Tongue (tissue), 3 donors: ENCODE measurements at places on chromosomes 12 and 14.

GRCh38 chr12:7716381-7716780 lies 5.1 kb downstream of the DPPA3 start:
- DNase-seq: no peak

- DNase-seq: peak; percentile 67
Observed at GRCh38 chr12:12398026-12398859, 41.4 kb downstream of the BORCS5 start.

- DNase-seq: peak; percentile 88
Observed at GRCh38 chr14:95098984-95099599, 58.2 kb downstream of the DICER1 start.

GRCh38 chr12:49872781-49873181 lies 29.9 kb upstream of the BCDIN3D start:
- DNase-seq: no peak

DNA sequence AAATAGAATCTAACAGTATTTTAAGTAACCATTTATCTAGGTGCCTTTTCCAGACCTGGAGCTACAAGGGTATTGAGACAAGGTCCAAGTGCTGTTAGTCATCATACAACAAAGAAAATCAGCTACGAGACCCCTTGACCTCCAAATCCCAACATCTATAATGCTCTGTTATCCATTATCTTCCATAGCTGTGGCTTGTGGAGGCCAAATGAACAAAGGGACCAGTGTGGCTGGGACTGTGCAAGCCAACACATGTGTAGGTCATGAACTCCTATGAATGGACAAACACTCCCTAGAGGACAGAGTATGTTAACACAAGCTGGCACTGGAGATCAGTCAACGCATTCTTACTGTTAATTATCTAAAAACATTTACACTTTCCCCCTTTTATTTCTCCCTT lies 374.5 kb downstream of the EMP1 start:
- no peak for DNase-seq

DNA sequence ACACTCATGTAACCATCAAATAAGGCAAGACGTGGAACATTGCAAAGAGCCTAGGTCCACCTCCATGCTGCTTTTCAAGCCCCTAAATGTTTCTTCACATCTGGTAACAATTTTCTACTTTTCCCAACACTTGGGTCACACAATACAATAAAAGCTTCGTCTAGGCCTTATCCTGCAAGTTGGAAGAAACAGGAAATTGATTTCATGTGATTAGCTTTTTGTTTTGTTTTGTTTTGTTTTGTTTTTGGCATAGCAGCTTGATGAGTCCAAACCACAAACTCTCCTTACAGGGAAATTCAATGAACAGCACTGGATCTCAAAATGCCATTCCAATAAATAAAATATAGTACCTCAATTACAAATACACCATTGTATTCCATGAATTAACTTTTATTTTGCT lies 19.3 kb downstream of the TAS2R50 start:
- peak; percentile 13 for DNase-seq

DNA sequence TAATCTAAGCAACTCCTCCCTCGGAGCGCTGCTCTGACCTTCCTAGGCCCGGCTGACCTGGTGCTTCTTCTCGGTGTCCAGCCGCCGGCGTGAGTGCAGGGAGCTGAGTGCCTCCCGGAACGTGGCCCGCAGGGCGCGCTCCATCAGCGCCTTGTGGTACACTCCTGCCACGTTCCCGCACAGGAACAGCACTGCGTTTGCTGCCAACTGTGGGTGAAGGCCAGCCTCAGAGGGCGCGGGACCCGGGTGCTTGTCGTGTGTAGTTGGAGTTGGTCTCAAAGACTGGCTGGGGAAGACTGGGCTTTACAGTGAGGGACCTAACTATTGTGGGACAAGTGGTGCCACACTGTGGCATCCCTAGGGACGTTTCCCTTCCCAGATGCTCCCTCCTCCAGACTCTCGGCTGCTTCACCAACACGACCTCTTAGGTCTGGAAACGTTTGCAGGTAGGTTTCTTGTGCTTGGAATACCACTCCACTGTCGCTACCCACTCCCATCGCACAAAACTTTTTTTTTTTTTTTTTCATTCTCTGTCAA lies 3.1 kb downstream of the ADCY4 start:
- DNase-seq: no peak

GRCh38 chr14:56995010-56995409 lies 184.7 kb upstream of the OTX2 start:
- DNase-seq: no peak

DNA sequence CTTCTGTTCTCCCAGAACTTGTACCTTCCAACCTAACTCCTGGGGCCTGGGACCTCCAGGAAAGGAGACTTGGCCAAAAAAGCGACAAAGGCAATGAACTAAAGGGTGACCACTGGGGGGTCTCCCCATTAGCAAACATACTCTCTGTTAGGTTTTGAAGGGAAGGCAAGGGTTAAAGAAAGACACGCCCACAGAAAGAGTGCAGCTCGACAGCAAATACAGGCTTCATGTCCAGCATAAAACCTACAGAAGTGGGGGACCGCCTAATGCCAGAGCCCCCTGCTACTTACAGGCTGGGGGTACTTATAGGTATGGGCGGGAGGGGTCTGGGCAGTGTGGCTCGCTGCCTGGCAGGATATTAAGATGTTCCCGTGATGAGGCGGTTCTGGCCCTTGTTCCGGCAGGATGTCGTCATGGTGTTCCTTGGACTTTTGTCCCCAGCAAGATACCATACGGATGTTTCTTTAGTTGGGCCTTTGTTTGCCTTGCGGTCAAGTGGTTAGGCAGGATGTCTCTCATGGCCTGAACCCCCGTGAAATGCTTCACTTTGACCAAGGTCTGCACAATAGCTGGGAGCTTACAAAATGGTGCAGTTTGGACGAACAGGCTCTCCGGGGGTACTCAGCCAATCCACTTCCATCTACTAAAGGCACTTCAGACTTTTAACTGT lies 53.4 kb downstream of the PRMT8 start:
- no peak for DNase-seq

- DNase-seq: peak; percentile 40
Observed at GRCh38 chr14:45610318-45610717, 357.3 kb upstream of the MIS18BP1 start.

GRCh38 chr14:76456200-76456599 lies 80.3 kb downstream of the ESRRB start:
- DNase-seq: peak; percentile 54

DNA sequence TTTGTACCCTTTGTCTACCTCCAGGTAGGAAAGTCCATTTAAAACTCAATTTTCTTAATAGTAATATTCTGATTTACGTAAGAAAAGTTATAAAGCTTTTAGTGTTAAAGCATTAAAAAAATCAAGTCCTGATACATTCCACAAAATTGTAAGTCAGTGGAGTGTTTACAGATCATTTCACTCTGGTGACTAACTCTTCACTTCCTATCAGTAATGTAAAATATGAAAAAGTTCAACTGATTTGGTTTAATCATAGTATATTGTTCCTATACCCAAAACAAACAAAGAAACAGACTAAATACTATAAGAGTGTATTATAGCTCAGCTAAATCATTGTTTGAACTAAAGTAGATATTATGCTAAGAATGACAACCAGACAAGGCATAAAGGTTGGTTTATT lies 85.9 kb downstream of the VEZT start:
- no peak for DNase-seq

- DNase-seq: peak; percentile 73
Observed at GRCh38 chr12:130476451-130477135, 138.9 kb downstream of the PIWIL1 start.

DNA sequence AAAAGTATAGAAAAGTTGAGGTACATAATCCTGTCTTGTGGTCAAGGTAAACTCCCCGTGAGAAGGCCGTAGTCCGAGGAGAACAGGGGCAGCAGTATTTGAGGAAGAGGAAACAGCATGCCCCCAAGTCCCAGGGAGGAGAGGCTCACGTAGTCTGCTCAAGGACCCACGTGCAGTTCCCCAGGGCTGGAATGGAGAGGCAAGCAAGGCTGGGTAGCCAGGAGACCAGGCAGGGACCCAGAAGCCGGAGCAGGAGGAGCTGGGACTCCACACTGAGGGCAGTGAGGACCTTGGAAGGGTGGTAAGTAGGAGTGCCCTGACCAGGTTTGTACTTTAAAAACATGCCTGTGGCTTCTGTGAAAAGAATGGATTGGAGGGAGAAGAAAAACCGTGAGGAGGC lies 100.0 kb downstream of the EGLN3 start:
- DNase-seq: no peak

DNA sequence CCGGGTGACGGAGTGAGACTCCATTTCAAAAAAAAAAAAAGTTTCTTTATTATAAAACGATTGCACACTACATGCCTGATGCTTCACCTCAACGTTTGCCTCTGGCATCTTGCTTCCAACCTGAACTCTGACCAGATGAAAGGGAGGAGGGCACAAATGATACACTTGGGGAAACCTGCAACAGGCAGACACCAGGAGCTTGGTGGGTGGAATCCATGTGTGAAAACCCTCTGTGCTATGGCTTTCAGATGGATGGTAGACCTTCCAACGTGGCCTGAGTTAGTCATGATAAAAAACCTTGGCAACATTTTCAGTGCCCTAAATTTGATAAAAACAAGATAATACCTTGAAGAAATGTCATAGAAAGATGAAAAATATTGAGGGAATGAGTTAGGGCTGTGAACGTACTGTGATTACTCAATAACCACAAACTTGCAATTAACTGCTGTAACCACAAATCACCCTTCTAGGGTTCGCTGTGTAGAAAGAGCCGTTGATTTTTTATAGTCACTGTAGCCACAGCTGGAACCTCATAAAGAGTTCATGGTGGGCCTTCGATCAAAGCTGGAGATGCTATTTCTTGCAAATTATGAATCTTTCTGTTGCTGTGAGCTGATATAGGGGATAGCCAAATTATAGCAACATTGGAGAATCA lies 26.1 kb upstream of the GZMB start:
- DNase-seq: no peak

GRCh38 chr12:121805171-121806008 lies 1.6 kb downstream of the SETD1B start:
- peak; percentile 55 for DNase-seq

GRCh38 chr12:5827591-5827990 lies 117.5 kb downstream of the ANO2 start:
- no peak for DNase-seq

DNA sequence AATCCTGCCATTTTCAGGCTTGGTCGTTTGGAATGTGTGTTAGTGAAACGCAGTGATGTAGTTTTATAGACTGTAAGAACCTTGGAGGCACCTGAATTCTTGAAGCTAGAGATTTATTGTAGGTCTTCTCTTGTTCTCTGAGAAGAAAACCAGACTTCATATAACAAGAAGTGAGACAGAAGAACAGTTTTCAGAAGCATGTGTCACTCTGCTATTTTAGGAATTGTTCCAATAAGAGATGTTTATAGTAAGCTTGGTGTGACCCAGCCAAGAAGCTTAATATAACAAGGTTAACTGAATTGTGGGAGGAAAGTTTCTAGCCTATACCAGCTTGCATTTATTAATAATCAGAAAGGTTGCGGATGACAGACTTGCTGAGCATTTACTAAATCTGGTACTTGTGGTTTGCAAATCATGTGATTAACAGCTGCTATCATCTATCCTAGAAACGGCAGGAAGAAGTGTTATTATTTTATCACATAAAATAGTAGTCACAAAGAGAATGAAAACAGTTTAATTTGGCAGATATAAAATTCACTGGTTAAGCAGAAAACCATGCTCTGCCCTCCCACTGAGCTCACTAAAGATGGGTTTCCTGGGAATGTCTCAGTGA lies 49.2 kb upstream of the BCAT1 start:
- peak; percentile 32 for DNase-seq

- no peak for DNase-seq
Observed at GRCh38 chr12:111585690-111586089, 13.4 kb downstream of the ATXN2 start.

GRCh38 chr12:56699020-56699661 lies 11.1 kb upstream of the PTGES3 start:
- no peak for DNase-seq

- DNase-seq: no peak
Observed at GRCh38 chr14:102231476-102232347, 73.3 kb downstream of the MOK start.

GRCh38 chr12:48980953-48981756 lies 3.0 kb downstream of the WNT1 start:
- no peak for DNase-seq

GRCh38 chr14:86462193-86462753 lies 932.3 kb downstream of the FLRT2 start:
- no peak for DNase-seq

DNA sequence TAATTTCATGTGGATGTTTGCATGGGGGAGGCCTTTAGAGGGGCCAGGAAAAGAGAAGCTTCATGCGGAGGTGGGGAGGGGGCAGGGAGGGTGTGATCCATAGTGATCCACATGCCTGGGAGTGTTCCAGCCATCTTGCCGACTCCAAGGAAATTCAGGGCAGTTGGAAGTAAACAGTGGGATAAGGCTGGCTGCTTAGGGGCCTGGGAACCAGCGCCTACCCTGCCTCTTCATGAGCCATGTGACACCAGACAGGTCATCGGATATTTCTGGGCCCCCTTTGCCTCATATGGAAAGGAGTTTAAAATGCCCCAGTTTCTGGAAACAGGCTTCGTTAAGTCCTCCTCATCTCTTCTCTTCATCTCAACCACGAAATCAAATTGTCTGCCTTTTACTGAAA lies 983.2 kb downstream of the BCL11B start:
- no peak for DNase-seq

DNA sequence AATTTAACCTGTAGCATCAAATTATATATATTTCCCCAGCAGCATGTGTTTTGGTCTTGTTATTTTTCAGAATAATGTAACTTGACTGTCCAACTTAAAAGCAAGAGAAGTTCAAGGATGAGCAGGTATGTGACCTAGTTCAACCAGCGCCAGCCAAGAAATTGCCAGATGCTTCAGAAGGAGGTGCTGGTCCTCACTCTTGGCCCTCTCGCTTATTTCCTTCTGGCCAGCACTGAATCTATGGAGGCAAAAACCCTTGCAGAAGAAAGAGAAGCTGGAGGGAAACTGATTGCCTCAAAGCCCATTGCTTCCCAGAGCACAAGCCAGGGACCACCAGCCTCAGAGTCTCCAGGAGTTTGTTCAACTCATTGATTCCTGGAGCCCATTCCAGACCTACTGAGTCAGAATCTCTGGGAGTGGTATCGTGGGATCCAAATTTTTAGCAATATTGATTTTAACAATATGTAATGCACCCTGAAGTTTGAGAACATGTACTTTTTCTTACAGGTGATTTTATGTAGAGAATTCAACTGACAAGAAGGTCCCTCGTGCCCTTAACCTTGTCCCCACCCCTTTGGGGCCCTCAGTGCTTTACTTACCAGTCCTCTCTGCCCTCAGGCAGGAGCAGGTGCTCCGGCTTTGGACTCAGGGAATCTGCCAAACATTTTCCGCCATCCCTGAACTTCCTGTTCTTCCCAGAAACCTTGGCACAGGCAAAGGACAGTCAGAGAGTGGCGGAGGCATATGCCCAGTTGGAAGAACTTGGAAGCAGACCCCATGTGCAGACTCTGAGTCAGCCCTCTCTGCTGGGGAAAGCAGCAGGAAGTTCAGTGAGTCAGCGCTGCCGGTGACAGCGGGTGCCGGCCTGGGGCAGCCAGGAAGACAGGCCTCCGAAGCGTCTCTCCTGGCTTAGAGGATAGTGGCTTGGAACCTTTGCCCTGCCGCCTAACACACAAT lies 10.4 kb downstream of the BEST3 start:
- peak; percentile 79 for DNase-seq
